Activated naive CD4-positive, alpha-beta T cell treated with anti-CD3 and anti-CD28 coated beads, Interleukin-2, amount 50 U/mL, for 72 hours (primary cell): ENCODE measurements at places on chromosomes 2 and 18.

- peak; percentile 30 for DNase-seq
Observed at GRCh38 chr18:79806976-79807841, 9.5 kb downstream of the KCNG2 start.

- no peak for DNase-seq
Observed at GRCh38 chr2:68088940-68089339, 26.1 kb upstream of the C1D start.

- DNase-seq, result no peak
Observed at GRCh38 chr2:141555876-141556470, 574.8 kb downstream of the LRP1B start.

- DNase-seq, result no peak
Observed at GRCh38 chr2:64924170-64924934, 64.8 kb upstream of the SLC1A4 start.

- no peak for DNase-seq
Observed at GRCh38 chr2:113198048-113198789, 24.4 kb downstream of the PSD4 start.

- no peak for DNase-seq
Observed at GRCh38 chr2:98822301-98823164, 91.6 kb upstream of the MGAT4A start.

GRCh38 chr2:45014016-45014702, 4.9 kb upstream of the SIX2 start:
- no peak for DNase-seq

- no peak for DNase-seq
Observed at GRCh38 chr18:52007105-52007504, 332.9 kb upstream of the DCC start.
